ENCODE measurements at places on chromosomes 7 and 10.

GRCh38 chr10:25050402-25050801 lies 34.0 kb downstream of the THNSL1 start:
- no peak for DNase-seq

DNA sequence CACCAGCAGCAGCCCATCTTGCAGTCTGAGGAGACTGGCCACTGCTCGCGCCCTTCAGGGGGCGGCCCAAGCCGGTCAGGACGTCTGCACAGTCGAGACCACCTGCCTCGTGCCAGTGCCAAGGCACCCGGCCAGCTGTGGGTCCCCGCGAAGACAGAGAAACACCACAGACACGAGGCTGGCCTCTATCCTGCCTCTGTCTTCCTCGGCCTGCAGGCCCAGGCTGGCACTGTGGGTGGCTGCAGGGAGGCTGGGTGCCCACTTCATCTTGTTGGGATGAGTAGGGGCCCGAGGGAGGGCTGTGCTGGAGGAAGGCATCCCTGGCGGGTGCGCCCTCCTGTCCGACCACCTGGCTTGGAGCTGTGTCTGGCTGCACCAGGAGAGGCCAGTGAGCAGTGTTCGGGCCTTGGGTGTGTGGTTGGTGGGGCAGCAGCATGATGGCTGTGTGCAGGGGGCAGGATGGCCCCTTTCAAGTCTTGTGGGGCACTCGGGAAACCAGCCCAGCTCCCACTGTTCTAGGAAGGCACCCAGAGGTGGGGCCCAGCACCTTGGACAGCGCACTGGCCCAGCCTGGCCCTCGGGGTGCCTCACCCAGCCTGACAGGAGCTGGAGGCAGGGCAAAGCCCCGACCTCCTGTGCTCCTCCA lies 7.3 kb downstream of the DPYSL4 start:
- no peak for DNase-seq

DNA sequence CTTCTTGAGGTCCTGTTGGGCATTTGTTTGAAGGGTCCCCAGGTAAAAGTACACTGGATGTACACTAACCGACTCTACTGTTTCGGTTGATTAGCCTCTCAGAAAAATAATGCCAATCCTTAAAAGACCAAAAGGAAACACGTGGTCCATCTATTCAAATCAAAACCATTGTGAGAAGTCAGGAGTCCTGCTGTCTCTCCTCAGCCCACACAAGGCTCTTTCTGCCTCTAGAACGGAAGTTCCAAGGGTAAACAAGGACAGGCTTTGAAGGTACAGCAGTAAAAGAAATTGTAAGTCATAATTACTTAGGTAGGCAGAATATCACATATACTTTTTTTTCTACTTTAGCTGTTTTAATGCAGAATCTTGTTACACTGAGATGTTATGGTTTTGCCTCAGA lies 71.7 kb upstream of the TPK1 start:
- DNase-seq = no peak

DNA sequence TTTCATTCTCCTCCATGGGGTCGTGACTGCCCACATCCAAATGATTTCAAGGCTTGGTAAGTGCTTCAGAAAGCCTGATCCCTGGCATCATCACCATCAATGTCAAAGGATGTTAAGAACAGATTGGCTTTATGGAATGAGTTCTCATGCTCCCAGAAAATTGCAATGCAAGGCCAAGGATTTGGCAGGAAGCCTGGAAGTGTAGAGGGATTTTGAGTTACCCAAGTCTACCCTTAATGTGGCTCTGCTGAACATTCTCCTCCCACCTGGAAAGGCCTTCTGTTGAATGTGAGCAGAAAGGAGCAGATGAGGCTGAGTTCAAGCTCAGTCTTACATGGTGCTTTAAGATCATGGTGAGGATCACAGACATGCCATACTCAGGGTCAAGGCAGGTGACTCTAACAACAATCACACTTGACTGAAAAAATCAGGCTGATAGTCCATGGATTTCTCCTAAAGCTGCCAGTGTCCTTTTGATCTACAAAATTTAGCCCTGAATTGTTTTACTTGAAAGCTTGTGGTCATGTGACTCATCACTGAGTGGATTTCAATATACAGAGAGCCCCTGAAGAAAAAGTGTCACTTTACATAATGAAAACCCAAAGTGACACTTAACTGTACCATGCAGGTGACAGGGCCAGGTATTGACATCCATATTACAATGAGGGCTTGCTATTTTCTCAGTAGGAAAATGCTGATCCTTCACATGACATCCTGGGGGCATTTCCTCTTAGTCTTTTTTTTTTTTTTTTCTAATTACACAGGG lies 111.1 kb upstream of the PDLIM1 start:
- DNase-seq = no peak

DNA sequence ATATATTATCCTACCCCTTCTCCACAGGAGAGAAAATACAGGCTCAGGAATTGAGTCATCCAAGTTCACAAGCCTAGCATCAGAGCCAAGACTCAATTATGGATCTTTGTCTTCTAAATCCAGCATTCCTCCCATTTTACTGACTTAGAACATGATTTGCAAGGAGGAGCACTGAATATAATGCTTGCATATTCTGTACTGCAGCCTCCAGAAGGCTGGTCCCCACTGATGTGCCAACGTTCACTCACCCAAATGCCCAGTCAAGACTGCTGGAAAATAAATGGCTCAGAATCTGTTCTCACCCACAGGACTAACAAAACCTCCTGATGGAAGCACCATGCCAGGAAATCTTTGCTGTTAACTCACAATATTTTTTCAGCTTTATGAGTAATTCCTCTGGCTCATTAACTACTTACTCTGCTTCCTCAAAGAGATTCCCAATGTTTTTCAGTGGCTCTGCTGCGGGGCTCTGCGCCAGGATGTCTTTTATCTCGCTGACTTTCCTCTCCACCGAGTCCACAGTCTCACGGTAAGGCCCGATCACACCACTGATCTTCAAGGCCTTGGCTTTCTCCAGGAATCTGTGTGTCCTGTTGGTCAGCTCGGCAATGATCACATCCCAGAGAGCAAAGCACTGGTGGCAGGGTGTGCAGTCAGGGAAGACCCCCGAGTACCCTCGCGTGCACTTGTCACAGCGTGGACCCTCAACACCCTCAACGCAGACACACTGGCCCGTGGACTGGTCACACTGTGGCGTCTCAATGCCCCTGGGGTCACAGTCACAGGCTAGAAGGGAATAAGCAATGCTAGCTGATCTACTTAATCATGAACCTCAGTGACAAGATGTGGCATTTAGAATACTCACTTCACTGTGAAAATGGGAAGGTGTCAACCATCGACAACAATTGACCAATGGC lies 48.8 kb downstream of the DLD start:
- DNase-seq = no peak

DNA sequence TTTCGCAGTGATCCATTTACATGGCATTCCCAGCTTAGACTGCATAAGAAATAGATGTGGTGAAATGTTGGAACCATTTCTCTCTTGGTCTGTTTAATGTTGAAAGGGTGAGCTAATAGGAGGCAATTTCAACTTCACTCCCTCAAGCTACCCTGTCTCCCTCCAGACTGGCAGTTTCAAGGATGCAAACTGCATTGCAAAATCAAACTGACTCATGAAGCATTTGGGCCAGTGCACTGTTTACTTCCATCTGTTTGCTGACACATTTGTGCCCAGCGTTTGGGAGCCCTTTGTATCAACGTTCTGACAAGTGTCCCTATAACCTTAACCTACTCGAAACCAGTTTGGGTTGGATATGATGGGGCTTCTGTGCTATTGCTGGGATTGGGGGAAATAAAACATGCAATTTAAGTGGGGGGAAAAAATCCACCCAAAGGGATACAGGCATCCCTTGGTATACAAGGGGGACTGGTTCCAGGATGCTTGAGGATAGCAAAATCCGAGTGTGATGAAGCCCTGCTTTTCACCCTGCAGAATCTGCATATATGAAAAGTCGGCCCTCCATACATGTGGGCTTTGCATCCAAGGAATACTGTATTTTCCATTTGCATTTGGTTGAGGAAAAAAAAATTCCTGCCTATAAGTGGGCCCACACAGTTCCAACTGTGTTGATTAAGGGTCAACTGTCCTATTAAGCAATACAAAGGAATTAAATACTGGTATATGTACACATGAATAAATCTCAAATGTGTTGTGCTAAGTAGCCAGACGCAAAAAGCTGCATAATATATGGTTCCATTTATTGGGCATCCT lies 15.6 kb downstream of the RHEB start:
- DNase-seq = no peak

DNA sequence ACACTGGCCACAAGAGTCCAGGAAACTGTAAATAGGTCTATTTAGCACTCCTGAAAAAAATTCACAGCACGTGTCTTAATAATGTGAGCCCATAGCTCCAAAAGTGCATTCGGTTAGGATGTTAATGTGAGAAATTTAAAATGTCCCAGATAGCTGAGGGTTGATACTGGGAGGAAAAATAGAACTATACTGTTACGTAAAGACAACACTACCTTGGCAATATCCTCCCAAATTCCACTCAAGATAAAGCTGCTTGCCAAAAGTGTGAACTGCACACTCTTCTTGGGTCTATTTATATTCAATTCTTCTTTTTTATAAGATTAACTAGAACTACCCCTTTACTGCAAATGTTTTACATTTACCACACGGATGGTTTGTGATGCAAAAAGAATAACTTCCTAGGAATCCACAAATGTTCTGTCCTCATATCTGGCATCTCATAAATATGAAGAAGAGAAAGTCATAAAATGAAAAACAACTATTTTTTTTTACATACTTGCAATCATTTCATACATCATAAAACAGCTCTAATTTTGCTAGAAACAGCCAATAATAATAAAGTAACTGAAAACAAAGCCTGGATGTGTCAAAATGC lies 10.4 kb downstream of the RAB11FIP2 start:
- no peak for DNase-seq

- no peak for DNase-seq
Observed at GRCh38 chr7:140048989-140049338, 13.8 kb downstream of the PARP12 start.

GRCh38 chr7:142809671-142810070 lies 38.9 kb downstream of the PRSS2 start:
- peak; percentile 77 for DNase-seq

DNA sequence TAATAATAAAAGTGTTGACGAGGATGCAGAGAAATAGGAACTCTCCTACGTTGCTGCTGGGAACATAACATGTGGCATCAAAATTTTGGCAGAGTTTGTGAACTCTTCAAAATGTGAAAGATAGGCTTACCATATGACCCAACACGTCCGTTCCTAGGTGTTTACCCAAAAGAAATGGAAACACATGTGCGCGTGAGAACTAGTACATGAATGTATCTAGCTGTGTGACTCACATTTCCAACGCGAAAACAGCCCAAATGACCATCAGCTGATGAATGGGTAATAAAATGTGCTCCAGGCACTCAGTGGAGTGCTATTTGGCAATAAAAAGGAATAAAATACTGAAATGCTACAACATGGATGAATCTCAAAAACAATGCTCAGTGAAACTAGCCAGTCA lies 10.4 kb upstream of the ELFN1 start:
- DNase-seq = no peak

GRCh38 chr10:101939729-101940128 lies 96.1 kb upstream of the KCNIP2 start:
- DNase-seq = no peak

GRCh38 chr10:113854013-113854760 lies at the start of the genes DCLRE1A and NHLRC2:
TSS of gene DCLRE1A (minus strand) at chr10:113854082. CDS start at chr10:113853182, 900 bp downstream.
TSS of gene NHLRC2 (plus strand) at chr10:113854661. CDS start at chr10:113854873, 212 bp downstream.
- peak; percentile 77 for DNase-seq

GRCh38 chr10:69272624-69273023 lies 5.7 kb upstream of the HK1 start:
- DNase-seq = no peak

DNA sequence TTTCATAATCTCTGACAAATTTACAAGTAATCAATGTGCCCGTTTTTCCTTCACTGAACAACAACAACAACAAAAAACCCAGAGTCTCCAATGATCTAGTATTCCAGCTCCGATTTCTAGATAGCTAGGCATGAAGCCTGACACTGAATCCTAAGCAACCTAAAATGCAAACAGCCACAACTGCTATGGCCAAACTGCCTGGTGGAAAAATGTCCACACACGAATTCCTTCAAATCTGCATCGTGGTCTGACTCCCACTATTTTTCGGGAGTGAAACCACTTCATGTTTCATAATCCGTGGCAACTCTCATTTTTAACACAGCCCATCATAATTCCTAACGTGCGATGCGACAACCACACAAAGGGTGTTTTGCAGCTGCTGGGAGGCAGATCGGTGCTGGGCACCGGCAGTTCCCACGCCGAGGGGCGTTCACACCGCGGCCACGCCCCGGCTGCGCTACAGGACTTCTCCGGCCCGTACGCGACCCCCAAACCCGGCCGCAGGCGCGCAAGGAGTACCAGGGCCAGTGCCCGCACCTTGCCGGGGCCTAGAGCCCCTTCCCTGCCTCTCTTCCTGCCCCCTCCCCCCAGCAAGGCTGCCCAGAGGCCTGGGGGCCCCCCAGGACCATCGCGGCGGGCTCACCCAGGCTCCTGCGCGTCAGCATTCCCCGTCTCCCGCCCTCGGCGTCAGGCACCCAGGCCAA lies 814 bp downstream of the RUFY2 start:
- peak; percentile 74 for DNase-seq

DNA sequence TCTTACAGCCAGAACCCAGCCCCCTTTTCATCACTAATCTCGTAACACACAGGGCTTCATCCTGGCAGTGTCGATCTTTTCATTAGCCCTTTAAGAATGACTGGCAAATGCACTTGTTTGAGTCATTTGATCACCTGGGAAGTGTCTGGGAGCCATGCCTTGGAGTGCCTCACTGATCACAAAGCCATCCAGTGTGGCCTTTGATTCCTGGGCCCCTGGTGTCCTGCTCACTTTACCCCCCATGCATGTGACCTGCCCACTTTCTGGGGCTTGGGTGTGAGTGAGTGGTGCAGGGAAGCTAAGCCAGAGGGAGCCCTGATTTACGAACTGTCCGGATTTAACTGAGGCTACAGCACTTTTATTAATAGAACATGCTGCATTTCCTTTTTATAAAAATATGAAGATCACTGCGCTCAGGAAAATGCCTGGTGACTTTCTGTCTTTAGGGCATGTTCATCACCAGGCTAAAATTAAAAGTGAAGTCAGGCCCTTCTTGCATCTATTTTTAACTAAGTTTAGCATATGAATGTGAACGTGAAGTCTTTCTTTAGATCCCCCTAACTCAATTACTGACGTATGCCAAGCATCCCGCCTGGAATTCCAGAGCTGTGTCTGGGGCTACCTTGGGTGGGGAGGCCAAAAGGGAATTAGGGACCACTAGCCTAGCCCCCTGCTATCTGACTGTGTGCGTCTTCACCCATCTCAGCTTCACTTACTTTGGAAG lies 23.6 kb downstream of the RBM20 start:
- DNase-seq = no peak

GRCh38 chr10:77081481-77081891 lies 556.1 kb downstream of the KCNMA1 start:
- no peak for DNase-seq

DNA sequence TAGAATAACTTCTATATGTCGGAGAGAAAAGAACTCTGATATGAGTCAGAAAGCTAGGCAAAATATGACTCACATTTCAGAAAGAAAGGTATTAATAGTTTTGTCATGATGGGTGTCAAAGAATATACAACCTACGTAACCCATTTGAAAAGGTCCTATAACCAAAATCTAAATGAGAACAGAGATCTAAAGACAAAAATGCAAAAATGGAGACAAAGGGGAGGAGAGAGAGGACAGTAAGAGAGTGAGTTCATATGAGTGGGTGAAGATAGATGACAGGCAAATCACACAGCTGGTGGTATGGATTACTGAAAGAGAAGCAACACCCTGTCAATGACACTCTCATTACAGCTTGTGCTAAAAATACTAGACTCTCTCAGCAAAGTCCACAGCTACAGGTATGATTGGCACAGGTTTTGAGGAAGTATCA lies 25.6 kb downstream of the ANKMY2 start:
- no peak for DNase-seq

GRCh38 chr7:220151-220841 lies 27.9 kb downstream of the FAM20C start:
- no peak for DNase-seq

GRCh38 chr7:2403014-2403717 lies at the start of gene CHST12:
TSS of gene CHST12 (plus strand) at chr7:2403611. CDS start at chr7:2432640, 29,029 bp downstream.
- peak; percentile 97 for DNase-seq

Data from NAMALWA (cell line).